ENCODE measurements at places on chromosomes 7 and 10.

DNA sequence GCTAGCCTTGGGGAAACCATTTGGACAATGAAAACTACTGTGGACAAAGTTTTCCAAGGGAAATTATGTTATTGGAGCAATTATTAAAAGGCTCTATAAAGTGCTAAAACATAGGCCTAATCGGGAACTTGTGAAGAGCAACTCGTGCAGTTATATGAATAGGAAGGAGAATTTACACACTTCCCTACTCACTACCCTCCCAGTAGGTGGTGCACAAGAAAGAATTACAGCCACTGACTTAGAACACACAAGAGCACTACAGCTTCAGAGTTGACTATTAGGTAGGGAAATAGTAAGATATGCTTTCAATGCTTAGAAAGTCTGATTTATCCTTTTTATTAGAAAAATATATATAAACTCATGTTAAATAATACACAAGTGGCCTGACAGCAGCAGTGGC, 47.2 kb downstream of the GSAP start:
- no peak for DNase-seq

DNA sequence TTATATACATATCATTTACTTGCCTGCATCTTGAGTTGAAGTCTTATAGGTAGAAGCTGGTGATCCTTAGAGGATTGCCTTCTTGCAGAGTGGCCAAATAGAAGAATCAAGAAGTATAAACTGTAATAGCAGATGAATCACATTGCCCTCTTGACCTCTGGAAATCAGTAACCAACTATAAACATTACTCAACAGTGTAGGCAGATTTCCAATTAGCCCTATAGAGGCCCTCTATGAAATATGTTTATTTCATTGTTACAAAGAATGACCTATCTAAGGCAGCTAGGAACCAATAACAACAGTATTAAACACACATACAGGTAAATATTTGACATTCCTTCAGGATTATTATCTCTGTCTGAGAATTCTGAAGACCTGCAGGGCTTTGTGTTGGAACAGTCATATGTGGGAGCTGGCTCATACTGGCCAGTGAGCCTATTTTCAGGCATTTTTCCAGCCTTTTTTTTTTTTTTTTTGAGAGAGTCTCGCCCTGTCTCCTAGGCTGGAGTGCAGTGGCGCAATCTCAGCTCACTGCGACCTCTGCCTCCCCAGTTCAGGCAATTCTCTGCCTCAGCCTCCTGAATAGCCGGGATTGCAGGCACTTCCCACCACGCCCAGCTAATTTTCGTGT, 7.2 kb upstream of the SRI start:
- DNase-seq = no peak

GRCh38 chr7:23076772-23077171, 28.8 kb upstream of the KLHL7 start:
- DNase-seq = no peak

DNA sequence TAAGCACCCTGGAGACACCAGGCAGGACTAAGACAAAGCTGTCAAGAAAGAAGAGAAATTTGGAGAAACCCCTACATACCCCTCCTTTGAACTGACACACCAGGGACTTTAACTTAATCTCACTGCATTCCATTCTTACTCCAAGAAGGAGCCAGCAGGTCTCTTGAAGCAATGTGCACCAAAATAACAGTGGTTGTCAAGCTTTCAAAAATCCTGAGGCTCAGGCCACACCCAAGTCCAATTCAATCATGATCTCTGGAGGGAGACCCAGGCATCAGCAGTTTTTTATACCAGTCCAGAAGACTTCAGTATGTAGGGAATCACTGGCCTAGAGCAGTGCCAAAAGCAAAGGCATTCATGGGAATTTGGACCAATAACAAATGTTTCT, 6.8 kb downstream of the SLC25A13 start:
- DNase-seq = no peak

GRCh38 chr10:26457088-26457487, 18.9 kb downstream of the APBB1IP start:
- DNase-seq = no peak

DNA sequence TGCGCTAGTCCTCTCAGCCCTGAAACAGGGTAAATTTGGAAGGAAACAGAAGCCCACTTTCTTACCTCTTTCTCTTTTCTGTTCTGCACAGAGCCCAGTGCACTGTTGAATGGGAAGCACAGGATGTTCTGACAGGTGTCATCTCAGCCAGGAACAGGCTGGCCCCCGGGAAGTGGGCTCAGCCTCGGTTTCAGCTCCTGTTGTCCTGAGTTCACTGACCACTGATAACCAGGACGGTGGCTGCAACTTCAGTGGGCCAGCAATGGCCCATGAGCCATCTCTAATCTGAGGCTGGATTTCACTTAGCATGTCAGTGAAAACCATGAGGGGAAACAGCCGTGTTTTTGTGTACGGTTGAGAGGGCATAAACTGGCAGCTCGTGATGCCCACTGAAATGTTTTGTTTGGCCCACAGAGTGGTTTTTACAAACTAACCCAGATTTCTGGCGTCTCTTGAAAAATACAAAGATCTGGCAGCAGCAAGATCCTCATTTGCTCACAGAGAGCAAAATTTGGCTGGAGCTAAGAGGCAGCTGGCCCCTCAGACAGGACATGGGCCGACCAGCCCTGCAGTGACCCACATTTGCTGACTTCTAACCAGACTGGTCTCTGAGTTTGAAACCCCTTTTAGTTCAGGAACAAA, 455.9 kb downstream of the PAXIP1 start:
- DNase-seq = no peak

DNA sequence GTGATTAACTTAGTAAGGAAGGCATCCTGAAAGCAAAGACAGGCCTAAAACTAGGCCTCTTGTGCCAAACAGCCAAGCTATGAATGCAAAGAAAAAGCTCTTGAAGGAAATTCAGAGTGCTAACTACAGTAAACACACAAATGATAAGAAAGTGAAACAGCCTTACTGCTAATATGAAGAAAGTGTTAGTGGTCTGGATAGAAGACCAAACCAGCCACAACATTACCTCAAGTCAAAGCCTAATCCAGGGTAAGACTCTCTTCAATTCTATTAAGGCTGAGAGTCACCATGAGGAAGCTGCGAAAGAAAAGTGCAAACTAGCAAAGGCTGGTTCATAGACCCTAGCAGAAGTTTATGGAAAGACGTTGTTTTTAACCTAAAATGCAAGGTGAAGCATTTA, 66.0 kb downstream of the IPMK start:
- DNase-seq = no peak

GRCh38 chr7:93011351-93012294, 106.2 kb downstream of the SAMD9 start:
- DNase-seq = no peak
